ENCODE measurements at places on chromosomes 7 and 10.

DNA sequence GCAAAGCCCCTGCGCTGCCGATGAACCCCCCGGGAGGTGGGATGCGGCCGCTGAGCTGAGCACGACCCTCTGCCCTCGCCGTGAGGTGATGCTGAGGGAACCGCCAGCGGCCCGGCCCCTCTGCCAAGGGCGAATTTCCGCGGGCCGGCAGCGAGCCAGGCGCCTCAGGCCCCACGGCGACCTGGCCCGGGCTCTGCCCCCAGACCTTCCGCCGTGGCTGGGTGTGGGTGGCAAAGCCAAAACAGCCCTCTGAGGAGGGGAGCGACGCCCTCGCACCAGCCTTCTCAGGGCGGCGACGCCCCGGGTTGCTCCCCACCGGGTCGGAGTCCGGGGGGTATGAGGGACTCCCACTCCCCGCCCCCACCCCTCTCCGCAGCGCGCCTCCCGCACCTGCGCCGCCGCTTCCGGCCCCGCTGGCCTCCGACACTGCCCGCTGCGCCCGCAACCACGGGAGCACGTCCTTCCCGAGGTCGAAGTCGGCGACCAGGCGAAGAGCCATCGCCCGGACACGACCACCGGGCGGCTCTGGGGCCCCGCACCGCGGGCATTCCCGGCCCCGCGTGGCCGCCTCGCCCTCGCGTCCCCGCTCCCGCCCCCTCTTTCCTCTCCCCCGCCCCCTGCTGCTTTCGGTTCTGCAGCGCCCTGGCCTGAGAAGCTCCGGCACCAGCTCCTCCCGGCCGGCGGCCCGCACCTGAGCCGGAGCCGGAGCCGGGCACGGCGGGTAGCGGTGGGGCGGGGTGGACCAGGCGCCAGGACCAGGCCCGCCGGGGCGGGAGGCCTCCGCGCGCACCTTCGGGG lies at the start of gene GSAP:
TSS of gene GSAP (minus strand) at position 527 of the 798 bp plus-strand sequence. CDS start at position 499, 28 bp downstream.
- peak; percentile 6 for DNase-seq

GRCh38 chr10:100749309-100750217 lies 4.2 kb downstream of the PAX2 start:
- no peak for DNase-seq

DNA sequence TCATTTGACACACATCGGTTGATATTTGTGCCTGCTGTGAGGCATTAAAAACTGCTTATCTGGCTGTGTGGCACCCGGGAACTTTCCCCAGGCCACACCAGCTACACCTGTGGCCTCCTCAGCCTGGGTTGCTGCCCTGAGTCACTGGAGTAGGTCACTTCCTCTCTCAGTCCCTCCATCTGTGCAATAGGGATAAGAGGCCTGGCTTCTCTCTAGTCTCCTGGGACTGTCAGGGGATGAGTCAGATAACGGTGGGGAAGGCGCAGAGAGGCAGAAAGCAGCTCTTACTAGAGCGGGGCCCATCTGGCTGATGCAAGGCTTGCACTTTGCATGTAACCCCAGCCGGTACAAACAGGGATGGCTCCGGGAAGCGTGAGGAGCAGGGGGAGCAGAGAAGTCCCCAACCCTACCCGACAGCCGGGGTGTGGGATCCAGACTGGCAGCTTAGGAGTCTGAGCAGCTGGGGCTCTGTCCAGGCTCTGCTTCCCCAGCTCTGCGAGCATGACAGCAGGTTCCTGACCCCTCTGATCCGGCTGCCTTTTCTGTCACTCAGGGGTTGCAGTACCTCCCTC lies 34.0 kb downstream of the DNAJB12 start:
- DNase-seq = peak; percentile 97

DNA sequence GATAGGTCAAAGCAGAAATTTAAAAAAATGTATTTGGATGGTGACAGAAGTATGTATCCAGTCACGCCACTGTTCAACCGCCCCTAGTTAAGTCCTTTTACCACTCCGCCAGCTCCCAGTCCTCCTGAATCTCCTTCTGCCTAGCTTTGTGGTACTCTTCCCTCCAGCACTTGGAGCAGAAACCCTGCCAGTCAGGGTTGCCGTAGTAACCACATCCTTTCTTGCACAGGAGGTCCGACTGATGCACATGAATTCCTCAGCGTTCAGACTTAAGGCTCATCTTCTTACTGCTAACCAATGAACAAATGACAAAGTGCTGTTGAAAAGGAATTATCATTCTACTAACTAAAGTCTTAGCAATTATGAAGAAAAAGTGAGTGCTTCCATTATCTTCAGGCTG lies 175.3 kb upstream of the KCTD7 start:
- DNase-seq = no peak

GRCh38 chr10:14416308-14416700 lies 85.6 kb upstream of the FRMD4A start:
- no peak for DNase-seq

GRCh38 chr7:134284952-134285351 lies 31.8 kb downstream of the SLC35B4 start:
- no peak for DNase-seq

DNA sequence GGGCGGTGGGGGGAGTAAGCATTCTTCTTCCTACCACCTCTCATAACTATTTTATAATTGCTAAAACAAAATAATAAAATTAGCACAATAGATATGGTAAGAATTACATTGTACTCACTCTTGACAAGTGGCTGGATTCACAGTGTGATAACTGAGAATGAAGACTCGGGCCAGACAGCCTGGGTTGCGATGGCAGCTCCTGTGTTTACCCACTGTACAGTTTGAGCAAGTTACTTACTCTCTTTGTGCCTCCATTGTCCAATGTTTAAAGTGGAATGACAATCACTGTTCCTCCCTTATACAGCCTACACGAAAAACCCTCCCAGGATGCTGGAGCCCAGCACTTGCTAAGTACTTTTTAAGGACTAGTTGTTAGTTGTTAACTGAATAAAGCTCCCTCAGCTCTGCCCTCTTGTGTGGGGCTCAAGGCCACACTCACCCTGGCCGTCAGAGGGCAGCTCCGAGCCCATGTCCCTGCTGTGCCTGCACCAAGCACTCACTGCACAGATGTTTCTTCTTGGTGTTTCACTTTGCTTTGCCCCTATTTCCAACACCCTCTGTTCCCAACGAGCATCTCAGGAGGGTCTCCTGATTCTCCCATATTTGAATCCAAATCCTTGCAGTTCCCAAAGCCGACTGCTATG lies 56.4 kb upstream of the NPS start:
- no peak for DNase-seq

- DNase-seq = no peak
Measured at GRCh38 chr7:7247658-7248057, 65.3 kb downstream of the C1GALT1 start.

- no peak for DNase-seq
Measured at GRCh38 chr7:22821702-22822485, 755 bp downstream of the TOMM7 start.

DNA sequence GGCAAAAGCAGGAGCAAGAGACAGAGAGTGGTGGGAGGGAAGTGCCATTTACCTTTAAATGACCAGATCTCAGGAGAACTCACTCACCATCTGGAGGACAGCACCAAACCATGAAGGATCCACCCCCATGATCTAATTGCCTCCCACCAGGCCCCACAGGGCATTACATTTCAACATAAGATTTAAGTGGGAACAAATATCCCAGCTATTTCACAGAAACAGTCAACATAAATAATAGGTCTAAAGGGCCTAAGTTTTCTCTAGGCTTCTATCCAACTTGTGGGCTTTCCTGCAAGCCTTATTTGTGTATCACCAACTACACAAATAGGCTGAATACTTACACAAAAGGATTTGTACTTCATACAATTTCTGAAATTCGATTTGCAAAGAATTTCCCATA lies 196.8 kb upstream of the POT1 start:
- no peak for DNase-seq

DNA sequence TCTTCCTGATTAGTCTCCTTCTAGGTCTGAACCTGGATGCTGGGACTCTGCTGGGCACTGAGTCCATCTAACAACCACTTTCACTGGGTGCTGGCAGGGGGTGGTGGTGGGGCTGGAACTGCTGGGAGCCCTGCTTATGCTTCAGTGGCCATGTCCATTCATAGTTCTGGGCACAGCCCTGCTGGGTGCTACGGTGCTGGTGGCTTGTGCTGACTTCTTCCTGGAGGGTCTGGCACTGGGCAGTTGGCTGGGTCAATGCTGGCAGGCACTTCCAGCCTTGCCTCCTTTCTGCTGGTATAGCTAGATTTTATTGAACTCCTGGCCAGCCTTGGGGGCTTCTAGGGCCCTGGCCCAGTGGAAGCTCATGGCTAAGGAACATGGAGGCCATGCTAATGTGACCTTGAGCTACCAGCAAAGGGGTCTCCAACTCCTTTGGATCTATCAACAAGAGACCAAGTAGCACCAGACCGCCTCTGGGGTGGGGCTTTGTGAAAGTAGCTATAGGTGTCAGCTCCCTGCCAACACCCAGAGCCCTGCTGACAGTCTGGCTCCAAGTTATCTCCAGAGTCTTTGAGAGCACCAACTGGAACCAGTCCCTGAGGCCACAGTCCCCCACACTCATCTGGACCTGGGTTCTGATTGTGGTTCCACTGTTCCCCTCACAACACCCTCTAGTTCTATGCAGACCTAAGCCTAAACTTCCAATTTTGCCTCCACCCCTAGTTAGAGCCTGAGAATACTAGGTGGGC lies 99.6 kb downstream of the MAGI2 start:
- no peak for DNase-seq

- no peak for DNase-seq
Measured at GRCh38 chr10:130542761-130543160, 406.6 kb downstream of the GLRX3 start.

- no peak for DNase-seq
Measured at GRCh38 chr10:88274286-88274685, 308.8 kb downstream of the RNLS start.

- no peak for DNase-seq
Measured at GRCh38 chr10:14583252-14583651, 191.4 kb downstream of the FAM107B start.

- DNase-seq = no peak
Measured at GRCh38 chr10:120607016-120607709, 150.1 kb downstream of the PLPP4 start.

DNA sequence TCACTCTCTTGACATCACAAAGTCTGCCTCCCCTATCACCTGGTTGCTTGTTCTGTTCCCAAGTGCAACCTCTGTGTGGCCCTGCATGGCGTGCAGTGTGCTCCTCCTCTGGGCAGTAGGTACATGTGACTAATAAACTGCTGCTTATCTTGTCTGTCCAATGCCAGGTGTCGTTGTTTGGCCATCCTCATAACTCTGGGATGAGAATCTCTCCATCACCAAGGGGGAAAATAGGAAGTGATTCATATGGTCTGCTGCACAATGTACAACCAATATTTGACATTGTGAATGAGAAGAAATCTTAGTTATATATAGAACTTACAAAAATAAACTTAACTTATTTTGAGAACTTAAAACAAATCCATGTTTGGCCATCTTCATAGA lies 135.2 kb downstream of the INHBA start:
- peak; percentile 85 for DNase-seq

GRCh38 chr7:130063036-130063435 lies 7.3 kb upstream of the KLHDC10 start:
- DNase-seq = peak; percentile 45

DNA sequence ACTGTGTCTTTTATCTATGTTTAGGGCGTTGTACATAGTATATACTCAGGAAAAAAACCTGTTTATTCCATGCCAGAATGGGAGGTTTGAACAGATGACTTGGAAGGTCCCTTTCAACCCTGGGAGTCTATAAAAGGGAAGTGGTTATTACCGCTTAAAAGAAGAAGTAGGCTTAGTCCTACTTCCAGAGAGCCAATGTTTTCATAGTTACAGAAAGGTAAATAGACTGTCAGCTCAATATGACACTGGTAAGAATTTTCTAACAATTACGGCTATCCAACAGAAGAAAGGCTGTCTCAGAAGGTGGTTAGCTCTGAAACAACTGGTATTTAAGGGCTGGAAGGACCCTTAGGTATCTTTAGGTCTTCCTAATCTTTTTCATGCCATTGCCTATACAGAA lies 1.1 kb upstream of the TFAM start:
- DNase-seq = no peak

DNA sequence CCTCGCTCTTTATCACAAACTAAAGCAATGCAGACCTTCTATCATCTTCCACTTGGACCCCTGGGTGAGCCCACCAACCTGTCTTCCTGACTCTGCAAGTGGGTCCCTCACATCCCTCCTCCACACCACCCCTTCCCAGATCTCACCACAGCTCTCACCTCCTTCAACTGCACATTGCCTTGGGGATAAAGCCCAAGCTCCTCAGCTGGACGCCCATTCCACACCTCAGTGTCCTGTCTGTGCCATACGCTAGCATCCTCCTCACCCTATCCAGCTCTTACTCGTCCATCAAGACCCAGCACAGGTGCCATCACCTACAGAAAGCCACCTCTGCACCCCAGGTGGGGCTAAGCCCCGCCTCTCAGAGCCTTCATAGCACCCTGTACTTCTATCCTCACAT lies 141.0 kb upstream of the LANCL2 start:
- DNase-seq = no peak
